ENCODE measurements at places on chromosomes 7 and 10.
A peak's percentile ranks its signal among the peaks of the same experiment; 100 is the strongest.

GRCh38 chr10:121739114-121739513 lies 140.9 kb upstream of the FGFR2 start:
- DNase-seq: no peak

GRCh38 chr7:13457790-13458189 lies 531.7 kb downstream of the ETV1 start:
- no peak for DNase-seq

DNA sequence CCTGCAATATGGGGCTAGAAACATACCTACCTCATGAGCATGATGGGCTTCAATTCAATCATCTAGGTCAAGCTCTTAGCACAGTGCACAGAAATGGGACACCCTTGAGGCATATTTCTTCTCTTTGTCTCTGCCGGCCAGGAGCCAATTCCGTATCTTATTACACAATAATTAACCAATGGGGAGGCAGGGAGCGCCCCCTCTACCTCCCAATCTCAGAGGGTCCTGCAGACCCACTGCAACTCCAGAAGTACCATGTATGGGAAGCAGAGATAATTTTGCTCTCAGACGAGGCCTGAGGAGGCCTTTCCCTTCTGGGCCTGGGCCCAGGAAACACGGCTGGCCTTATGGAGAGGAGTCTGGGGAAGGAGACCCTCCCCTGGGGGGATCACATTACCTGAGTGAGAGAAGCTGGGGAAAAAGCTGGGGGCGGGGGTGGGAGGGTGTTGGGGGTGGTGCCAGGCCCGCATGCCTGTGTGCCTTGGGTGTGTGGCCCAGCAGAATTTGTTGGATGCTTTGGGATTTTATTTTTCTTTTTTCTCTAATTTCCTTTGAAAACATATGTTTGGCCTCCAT lies 155.5 kb downstream of the UBE2H start:
- no peak for DNase-seq

DNA sequence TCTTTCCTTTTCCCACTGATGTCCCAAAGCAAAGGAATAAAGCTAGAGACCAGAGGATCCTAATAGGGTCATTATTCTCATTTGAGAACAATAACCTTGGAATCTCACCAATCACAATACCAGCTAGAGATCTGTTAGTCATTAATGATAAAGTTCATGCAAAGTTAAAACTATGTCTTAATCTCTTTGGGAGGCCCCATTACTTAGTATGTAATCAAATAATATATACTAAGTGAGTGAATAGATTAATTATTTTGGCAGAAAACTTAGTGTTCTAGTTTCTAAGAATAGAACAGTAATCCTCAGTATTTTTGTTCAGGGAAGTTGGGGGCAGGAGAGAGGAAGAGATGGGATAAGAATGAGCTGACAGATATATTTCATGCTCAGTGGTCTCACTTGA lies 227.2 kb downstream of the MTERF1 start:
- no peak for DNase-seq

- no peak for DNase-seq
These were observed 498.6 kb downstream of the SH2D4B start for GRCh38 chr10:81036257-81036656.

GRCh38 chr7:2242541-2243429 lies 759 bp downstream of the NUDT1 start:
- DNase-seq: peak; percentile 44

GRCh38 chr7:1547777-1548437 lies 8.1 kb downstream of the TMEM184A start:
- no peak for DNase-seq

DNA sequence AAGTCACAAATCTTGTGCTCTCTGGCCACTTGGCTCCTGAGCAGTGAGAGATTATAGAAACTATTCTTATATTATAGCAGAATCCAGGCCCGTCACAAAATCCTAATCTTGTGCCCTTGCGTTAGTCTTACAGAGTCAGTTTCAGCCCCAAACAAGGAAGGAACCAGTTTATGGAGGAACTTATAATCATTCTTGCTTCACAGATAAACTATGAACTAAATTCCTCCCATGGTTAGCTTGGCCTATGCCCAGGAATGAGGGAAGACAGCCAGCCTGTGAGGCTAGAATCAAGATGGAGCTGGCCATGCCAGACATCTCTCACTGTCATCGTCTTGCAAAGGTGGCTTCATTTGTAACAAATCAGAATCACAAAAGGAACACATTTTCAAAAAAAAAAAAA lies 199.7 kb upstream of the PITRM1 start:
- DNase-seq: no peak

DNA sequence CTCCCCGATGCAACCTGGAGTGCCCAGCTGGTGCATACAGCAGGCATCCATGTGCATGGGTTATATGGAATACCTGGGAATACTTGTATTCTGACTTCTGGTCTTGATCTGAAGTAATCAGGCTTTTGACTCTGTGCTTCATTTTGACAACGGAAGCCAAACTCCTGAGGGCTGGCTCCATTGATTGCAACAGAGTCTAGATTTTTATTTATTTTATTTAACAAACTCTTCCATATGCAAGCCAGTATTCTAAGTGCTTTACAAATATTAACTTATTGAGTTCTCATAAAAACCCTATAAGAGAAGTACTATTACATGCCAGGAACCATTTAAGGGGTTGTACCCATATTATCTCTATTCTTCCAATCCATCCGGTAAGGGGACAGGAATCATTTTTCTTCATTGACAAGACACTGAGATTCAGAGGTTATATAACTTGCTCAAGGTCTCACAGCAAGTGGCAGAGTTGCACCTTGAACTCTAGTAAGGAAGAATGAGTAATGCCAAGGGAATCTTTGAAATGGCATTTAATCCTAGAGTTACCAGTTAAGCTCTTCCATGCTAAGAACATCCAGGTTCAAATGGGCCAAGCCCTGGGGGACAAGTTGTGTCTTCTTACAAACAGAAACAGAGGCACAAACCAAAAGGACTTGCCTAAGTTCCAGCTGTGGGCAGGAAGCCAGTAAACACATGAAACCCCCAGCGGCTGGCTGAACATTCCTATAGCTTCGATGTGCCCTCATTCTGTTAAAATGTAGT lies 241.0 kb downstream of the WDR11 start:
- DNase-seq: peak; percentile 66

GRCh38 chr7:101205901-101206664 lies 5.2 kb upstream of the MOGAT3 start:
- DNase-seq: no peak

DNA sequence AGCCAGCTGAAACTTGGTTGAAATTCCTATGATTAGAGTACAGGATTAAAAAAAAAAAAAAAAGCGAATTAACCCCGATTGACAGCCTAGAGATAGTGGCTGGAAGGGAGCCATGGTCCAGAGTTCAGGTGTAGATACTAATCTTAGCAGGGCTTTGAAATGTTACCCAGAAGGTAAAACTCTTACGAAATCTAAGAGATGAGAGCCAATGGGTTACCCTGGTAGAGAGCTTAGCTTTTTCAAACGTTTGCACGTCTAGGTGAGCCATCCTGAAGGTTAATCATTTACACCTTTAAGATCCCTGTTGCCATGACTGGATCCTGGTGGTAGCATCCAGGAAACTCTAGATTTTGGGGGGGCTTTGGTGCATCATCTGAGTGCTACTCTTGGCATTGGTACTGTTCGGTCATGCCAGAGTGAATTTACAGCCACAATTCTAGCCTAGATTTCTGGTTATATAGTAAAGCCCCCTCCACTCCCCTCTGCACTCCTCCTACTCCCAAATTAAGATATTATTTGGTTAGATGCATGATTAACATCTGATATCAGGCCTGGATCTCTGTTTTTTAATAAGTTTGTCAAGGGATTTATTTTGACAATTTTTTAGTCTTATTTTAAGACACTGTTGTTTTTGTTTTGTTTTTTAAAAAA lies 1.2 kb downstream of the AGFG2 start:
- DNase-seq: no peak

DNA sequence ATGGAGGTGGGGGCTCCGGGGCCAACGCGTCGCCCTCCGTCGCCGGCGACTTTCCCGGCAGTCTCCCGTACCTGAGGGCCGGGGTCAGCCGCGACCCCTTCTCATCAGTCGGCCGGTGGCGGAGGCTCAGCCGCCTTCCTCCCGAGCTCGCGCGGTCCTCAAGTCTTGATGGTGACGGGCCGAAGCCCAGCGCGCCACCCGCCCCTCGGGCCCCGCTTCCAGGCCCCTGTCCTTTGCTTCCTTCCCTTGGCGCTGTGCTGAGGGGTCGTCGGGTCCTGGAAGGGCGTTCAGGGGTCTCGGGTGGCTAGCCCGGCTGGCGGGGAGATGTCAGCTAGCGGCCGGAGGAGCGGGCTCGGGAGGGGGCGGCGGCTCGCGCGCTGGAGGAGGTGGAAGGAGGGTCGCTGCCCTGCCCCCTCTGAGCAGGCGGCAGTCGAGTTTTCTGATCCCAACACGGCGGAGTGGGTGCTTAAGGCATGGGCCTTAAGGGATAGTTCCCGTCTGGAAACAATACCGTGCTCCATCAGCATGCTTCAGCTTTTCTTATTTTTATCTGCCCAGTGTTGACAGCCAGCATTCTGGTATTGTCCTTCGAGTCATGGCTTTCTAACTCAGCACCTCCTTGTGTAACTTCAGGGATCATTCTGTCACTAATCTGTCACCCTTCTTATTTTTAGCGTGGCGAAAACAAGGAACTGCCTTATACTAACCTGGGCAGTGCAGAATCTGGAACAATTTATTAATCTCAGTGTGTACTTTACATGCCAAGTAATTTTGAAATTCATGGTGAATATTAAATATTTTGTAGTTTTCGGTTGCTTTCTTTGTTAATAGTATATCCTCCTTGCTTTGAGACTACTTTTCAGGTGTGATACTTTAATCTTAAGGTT lies 748 bp downstream of the PHTF2 start:
- peak; percentile 7 for DNase-seq

DNA sequence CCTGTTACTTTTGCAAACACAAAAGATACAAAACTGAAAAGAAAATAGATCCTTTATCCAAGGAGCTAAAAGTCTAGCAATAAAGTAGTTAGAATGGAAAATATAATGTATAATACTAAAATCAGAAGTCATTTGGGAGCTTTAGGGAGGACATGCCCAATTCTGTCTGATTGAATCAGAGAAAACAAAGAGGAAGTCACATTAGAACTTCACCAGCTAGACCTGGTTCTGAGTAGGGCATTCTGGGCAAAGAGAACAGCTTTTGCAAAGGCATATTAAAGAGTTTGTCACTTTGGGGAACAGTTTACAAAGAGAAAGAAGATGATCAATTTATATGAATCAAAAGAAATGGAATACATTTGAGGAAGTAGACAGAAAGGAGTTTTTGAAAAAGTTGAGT lies 107.0 kb upstream of the PRSS1 start:
- DNase-seq: no peak

DNA sequence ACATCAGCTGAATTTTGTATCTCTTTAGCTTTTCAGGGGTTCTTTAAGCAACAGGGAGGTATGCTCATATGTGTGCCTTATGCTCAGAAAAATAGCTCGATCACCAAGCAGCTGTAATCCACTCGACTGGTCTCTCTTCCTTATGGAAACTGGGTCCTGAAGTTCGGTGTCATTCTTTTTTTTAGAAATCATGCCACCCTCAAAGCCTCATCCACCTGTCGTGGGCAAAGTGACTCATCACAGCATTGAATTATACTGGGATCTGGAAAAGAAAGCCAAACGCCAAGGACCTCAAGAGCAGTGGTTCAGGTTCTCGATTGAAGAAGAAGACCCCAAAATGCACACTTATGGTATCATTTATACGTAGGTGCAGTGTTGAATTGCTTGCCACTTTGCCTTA lies 83.6 kb downstream of the FANK1 start:
- DNase-seq: no peak

DNA sequence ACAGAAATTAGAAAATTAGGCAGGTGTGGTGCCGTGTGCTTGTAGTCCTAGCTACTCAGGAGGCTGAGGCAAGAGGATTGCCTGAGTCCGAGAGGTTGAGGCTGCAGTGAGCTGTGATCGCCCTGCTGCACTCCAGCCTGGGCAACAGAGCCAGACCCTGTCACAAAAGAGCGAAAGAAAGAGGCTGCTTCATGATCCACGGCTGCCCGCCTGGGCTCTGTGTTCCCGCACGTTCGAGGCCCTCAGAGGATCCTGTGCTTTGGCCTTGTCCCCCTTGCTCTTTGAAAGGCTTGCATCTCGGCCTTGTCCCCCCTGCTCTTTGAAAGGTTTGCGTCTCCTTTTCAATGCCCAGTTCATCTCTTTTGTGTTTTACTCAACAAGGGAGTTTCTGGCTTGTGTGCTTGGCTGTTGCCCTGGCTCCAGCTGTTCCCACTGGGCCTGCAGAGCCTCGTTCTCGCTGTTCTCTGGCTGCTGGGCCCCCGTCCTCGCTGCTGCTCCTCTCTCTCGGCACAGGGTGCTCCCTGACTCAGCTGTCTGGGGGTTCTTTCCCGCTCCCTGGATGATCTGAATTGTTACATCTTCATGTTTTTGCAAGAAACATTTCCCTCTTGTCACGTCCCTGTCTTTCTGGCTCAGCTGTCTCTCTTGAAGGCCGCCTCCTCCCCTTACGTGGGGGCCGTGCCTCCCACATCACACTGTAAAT lies 45.1 kb upstream of the INPP5A start:
- no peak for DNase-seq

DNA sequence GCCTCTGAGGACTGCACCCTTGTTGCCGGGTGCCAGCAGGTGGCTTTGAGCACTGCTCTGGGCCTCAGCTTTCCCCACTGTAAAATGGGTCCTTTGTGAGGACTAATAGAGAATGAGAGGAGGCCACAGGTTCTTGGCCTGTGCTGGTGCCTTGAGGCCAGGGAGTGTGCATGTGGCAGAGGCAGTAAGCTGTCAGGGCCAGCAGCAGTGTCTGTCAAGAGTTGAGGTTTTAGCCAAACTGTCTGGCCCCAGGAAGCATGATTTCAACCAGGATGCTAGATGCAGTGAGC lies 13.5 kb downstream of the NACAD start:
- DNase-seq: no peak

DNA sequence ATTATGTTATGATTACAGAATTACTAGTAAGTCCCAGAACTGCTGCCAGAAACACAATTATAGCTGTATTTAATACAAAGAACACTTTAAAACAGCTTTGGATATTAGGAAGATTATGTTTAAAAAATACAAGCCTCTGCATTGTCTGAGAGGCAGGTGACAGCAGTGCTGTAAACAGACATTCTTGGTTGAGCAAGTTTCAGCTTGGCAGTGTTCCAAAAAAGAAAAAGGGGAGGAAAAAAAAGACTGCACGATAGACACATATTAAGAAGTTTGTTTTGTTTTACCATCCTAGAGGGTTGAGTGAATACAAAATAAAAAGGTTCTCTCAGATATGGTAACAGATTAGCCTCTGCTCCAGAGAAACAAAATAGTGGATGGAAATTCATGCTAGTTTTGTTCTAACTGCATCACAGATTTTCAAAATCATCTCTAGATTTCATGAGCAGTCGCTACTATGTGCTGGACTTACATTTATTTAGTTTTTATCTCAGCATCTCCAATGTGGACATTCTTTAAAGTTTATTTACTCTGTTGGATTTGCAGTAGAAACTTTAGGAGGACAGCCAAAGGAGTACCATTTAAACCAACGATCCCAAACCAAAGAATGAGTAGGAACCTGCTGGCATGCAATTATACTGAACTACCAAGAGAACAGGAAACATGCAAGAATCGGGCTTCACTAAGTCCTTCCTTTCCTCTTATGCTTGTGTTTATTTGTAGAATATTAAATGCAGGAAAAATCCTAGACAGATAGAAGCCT lies 9.0 kb downstream of the FAM204A start:
- peak; percentile 23 for DNase-seq

All from RWPE1 (cell line).